Left colon (tissue), 2 donors: ENCODE measurements at places on chromosomes 11 and 22. TPM values are rescaled to one million over a fixed set of nuclear protein-coding genes. Genes with fewer than 3 reads are reported as not detected.
A peak's percentile ranks its signal among the peaks of the same experiment; 100 is the strongest.

Gene GRM5
- not detected for total RNA-seq

Gene FAM180B
- total RNA-seq = not detected

Gene TEF
- total RNA-seq = 30.9 TPM

Gene TBX1
- total RNA-seq = 1.6 TPM

Gene FZD4
- total RNA-seq = 4.7 TPM

Gene SVIP
- 30.2 TPM for total RNA-seq

Gene ANO1
- 15.9 TPM for total RNA-seq

- no peak for DNase-seq
These were observed 11.5 kb downstream of the PARVG start for GRCh38 chr22:44192098-44192815.

- DNase-seq = peak; percentile 81
These were observed at the start of gene OAF for GRCh38 chr11:120210626-120211521. Gene OAF (plus strand): TSS chr11:120211032. CDS start chr11:120211280, 248 bp downstream.

- no peak for DNase-seq
These were observed 10.0 kb downstream of the UPB1 start for GRCh38 chr22:24504956-24505736.

- DNase-seq = no peak
These were observed 45.7 kb downstream of the PHF21B start for GRCh38 chr22:44963832-44964721.

DNA sequence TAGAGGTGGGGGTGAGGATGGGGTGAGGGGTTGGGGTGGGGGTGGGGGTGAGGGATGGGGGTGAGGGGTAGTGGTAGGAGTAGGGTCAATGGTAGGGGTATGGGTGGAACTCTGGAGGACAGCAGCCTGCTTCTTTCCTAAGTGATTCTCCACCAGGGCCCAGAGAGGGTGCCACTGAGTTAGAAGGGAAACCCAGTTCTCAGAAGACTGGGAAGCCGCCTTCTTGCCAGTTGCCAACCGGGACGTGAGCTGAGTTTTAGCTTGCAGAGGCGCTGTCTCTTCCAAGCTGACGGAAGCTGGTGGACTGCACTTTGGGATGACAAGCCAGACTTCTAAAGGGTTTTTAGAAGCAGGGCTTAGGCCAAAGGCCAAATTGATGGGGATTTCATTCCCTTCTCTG, 104.4 kb downstream of the NAT10 start:
- no peak for DNase-seq

- no peak for DNase-seq
These were observed 163.0 kb downstream of the GRIK4 start for GRCh38 chr11:120674542-120674941.

GRCh38 chr22:42022162-42022847, 23.7 kb downstream of the WBP2NL start:
- peak; percentile 42 for DNase-seq

GRCh38 chr22:47169801-47170140, 407.3 kb downstream of the TBC1D22A start:
- no peak for DNase-seq

DNA sequence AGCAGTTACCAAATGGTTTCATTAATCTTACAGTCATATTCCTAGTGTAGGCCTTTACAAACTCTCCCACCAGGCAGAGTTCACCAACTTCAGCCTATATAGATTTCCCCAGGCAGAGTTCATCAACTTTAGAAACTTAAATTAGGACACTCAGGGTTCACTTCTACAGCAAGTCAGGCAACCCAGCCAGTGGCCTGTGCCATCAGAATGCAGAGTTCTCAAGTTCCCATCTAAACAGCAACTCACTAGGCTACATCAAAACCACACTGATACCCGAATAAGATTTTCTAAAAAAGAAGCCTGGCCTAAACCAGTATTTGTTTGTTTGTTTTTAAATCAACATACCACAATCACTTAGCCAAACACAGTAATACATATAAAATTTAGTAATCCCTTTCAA, 33.7 kb downstream of the PICALM start:
- no peak for DNase-seq

DNA sequence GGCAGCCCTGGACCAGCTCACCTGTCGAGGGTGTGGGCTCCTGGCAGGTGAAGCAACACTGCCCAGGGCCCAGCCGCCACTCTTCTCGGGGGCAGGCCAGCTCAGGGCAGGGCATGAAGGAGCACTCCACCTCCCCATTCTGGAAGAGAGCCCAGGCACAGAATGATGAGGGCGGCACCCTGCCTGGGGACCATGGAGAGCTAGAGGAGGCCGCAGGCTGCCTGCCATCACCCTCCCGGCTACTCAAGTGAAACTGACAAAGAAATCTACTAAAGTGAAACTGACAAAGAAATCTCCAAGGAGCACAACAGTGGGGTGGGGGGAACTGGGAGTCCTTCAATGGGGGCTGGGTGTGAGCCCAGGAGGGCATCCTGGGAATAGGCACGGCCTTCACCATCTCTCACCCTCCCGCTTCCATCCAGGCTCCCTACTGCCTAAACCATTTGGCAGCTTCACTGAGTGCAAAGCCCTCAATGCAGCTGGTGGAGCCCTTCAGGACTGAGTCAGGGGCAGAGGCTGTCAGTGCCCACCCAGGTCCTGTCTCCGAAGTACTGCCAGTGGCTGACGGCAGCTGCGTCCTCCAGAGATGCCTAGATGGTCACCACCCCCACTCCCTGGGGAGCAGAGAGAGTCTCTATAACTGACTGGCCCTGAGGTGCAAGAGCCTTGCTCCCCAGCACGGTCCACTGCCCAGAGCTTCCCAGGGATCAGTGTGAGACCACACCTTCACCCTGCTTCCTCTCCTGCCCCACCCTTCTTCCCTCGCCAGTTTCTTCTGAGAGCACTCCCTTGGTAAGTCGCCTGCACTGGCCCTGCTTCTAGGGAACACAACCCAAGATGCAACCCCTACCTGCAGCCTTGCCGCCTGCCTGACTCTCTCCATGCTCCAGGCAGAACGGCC, 21.7 kb downstream of the VWCE start:
- peak; percentile 28 for DNase-seq

DNA sequence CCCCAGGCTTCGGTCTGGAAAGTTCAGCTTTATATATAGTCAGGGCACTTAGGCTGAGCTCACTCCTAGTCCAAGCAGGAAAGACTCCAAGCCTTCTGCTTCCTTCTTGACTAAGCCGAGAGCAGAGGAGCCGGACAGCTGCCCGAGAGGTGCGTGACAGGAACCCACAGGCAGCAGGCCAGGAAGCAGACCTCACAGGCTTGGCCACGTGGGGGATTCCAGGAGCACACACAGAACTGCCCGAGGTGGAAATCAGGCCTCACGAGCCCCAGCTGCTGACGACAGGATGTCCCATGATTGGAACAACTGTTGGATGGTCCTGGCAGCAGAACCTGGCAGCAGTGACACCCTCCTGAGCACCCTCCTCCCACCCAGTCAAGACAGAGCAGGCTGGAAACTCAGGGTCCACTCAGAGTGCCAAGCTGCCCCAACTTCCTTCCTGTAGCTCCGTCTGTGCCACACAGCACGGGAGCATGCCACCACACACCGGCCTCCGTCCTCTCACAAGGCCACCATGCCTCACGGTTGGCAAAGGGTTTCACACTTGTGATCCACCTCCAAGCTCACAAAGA, 5.4 kb downstream of the PLA2G6 start:
- DNase-seq = peak; percentile 79

DNA sequence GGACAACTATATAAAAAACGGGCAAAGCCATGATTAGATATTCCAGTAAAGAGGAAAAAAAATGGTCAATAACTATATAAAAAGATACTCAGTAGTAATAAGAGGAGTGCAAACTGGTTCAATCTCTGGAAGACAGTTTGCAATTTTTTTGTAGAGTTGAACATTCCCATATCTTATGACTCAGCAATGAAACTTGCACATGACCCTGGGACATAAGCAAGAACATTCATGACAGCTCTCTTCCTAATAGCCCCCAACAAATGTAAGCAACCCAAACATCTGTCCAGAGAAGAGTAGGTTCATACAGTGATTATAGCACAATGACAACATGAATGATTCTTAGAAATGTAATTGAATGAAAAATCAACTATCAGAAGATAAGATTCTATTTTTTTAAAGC, 21.8 kb upstream of the CSF2RB start:
- no peak for DNase-seq

DNA sequence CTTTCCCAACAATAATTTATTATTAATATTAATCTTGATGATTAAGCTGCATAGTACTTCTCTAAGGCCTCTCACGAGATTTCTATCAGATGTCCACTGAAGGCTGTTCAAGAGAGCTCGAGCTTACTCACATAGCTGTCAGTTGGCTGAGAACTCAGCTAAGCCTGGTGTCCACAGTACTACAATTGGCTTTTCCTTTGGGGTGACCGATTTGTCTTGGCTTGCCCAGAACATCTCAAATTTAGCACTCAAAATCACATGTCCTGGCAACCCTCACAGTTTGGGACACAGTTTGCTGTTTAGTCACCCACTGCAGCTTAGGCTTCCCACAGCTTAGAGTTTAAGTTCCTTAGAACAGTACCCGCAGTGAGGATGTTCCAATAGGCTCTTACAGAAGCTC, 96.5 kb downstream of the LUZP2 start:
- DNase-seq = no peak

DNA sequence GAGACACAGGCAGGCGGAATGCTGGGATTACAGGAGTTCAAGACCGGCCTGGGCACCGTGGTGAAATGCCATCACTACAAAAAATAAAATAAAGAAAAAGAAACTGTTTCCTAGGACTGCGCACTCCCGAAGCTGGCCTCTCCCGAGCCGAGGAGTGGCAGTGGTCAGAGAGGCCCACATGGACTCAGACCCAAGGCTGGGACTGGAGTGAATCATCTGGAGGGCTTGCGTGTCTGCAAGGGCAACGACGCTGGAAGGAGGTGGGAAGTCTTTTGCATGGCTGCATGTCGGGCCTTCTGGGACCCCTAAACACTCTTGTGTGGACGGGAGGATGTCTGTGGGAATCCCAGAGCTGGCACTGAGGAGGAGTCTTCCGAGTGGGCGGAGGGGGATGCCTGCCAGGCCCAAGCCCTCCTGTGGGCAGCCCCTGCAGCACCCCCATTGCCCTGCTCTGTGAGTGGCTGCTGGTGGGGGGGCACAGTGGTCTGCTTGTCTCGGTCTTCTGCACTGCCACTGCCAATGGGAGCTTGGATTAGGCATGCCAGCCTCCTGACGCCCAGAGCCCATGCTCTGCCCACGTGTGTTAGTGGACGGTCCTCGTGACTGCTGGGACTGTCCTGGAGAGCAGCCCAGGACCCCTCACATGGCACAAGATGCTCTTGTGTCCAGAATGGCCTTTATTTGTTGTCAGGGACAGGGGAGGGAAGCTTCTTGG, 1.8 kb upstream of the AP2A2 start:
- DNase-seq = no peak

DNA sequence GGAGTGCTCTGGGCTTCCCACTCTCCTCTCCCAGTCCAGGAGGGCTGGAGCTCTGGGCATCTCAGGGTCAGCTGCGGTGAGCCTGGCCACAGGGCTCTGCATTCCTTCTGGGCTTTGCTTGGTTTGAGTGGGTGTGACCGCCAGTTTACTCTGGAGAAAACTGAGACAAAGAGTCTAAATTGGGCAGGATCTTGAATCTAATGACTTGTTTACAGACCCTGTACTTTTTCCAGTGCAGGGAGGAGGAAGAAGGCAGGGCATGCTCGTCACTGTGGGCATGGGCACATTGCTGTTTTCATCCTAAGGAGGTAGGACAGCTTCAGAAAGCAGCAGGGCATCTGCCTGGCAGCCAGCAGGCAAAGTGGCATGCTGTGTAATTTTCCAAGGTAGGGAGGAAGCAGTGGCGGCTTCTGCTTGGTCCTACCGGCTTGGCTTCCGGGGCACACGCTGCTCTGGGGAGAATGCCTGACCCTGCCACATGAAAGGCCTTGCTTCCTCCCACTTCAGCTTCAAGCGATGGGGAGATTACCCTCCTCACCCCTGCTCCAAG, 22.9 kb downstream of the FLI1 start:
- no peak for DNase-seq

- no peak for DNase-seq
These were observed 133.9 kb downstream of the WNT7B start for GRCh38 chr22:45843031-45843430.

DNA sequence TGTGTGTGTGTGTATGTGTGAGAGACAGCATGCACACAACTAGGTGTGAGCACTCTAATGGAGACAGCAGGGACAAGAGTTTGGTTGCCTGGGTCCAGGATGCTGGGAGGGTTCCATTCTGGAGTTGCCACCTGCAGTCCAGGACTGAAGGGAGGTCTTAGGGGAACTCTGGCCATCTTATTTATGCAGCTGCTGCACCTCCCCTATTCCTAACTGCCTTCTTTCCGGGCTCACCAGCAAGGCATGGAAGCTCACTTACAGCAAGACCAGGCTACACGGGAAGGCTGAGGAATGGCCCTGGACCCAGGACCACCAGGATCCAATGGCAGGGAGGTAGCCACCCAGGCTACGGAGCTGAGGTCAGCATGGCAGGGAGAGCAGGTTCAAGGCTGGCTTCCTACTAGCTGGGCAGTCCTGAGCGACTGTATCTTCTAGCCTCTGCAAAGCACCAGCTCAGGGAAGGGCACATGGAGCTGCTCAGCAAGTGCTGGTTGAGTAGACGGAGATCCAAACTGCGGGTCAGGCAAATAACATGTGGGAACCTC, 42.2 kb upstream of the B3GAT1 start:
- no peak for DNase-seq

GRCh38 chr11:77039491-77040400, 5.5 kb downstream of the B3GNT6 start:
- peak; percentile 78 for DNase-seq

GRCh38 chr11:100753571-100753970, 66.5 kb downstream of the ARHGAP42 start:
- DNase-seq = no peak

GRCh38 chr11:44936951-44937543, 13.6 kb downstream of the TP53I11 start:
- DNase-seq = no peak

DNA sequence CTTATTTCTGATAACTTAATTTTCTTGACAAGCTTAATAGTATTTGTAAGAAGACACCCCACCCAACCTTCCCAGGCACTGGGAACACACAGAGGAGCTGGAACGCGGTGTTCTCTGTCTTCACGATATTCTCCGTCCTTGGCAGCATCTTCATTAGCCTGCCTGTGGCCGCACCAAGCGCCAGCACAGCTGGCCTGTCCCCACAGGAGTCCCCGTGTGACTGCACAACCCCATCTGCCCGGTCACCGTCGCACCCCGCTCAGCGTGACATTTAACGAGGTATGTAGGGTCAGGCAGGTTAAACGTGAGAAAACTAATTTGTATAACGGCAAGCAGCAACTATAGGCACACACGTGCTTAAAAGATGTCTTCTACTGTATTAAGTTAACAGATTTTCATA, 293.3 kb downstream of the BRD1 start:
- no peak for DNase-seq

GRCh38 chr11:129317571-129317970, 58.1 kb upstream of the BARX2 start:
- no peak for DNase-seq

GRCh38 chr11:95231881-95232605, 1.0 kb upstream of the SESN3 start:
- DNase-seq = peak; percentile 72

DNA sequence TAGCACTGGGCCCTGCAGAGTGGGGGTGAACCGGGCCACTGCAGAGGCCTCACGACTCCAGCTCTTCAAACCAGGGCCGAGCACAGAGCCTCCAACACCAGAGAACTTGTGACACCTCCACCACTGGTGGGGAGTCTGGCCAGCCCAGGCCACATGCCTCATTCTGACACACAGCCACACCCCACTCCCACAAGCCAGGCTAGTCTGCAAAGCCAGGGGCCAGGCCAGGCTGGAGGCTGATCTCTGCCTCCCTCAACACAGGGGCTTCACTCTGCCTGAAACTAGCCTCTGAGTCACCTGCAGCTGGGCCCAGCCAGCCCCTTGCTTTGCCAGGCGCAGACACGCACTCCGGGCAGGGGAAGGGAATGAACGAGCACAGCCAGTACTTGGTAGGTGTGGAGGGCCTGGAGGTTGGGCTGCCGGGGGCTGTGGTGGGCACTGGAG, 102.9 kb downstream of the MED15 start:
- no peak for DNase-seq
